Heart right ventricle (tissue), 16 donors: ENCODE measurements at places on chromosomes 5 and 9.

DNA sequence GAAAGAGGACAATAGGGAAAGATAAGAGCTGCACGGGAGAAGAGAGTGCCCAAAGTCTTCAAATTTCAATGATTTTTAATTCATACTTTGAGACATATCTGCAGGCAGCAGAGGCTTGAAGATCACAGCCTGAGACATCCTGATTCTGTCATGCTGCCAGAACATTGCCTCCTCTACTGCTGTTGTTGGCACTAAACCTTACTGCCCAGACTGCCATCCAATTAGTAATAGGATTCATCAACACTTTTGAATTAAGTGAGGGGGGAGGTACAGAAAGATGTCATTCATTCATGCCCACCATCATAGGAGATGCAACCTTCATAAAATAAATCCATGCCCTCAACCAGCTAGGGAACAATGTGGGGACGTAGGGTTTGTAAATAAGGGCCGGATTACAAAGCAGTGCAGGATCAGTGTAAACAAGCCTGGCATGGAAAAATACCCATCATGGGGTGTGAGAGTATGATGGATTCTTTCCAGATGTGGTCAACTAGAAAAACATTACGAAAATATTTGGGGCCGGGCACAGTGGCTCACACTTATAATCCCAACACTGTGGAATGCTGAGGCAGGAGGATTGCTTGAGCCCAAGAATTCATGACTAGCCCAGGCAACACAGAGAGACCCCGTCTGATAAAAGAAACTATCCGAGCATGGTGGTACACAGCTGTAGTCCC, 122.1 kb upstream of the DAPK1 start:
- DNase-seq, result no peak

GRCh38 chr9:114375386-114376175, 12.2 kb downstream of the AKNA start:
- DNase-seq, result no peak

- no peak for DNase-seq
These were observed 217.9 kb downstream of the SPOCK1 start for GRCh38 chr5:137281201-137281600.

DNA sequence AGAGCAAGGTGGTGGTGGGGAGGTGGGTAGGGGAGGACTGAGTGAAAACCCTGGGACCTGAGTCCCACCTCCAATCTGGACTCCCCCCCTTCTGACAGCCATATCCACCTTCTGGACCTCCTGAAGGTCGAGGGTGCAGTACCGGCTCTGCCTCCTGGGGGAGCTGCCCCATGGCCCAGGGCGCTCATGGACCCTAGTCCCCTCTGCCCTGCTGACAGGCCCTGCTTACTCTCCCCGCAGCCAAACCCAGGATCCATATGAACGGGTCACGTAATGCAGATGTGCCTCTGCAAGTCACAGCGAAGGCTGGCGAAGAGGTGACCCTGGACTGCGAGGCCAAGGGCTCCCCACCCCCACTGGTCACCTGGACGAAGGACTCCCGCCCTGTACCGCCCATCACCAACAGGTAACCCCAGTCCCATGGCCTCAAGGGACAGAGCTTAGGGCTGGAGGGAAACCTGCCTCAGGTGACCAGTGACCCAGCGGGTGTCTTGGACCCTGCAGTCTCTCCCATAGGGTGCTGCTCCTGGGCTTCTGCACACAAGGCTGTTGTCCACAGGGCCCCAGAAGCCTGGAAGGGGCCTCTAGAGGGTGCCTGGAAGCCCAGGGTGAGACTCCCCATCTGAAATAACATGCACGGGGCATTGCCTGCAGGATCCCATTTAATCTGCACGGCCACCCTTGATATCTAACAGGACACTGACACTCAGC, 61.7 kb downstream of the HMCN2 start:
- DNase-seq, result no peak

DNA sequence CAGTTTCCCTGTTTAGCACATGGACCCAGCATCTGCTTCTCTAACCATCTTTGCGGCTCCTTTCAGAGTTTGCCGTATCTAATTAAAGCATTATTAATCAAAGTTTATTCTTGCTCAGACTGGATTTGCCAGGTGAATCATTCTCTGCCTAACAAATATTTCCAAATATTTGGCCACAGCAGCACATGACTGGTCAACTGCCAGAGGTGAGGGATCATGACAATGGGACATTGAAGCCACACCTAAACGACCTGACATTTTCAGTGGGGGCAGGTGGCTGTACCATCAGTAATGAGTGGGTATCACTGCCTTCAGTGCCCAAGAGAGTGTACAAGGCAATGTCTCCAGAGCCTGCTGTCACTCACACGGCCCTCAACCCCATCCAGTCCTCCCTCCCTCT, 80.4 kb downstream of the DIRAS2 start:
- no peak for DNase-seq

GRCh38 chr5:174837919-174838902, 113.8 kb downstream of the MSX2 start:
- DNase-seq, result no peak

GRCh38 chr5:71564895-71565294, 22.2 kb upstream of the MCCC2 start:
- DNase-seq, result no peak

- no peak for DNase-seq
These were observed 347.4 kb downstream of the SH3GL2 start for GRCh38 chr9:17926246-17926645.

GRCh38 chr5:34522599-34523386, 133.3 kb upstream of the RAI14 start:
- DNase-seq, result peak; percentile 79

GRCh38 chr5:34684281-34684979, 28.3 kb downstream of the RAI14 start:
- DNase-seq, result no peak

GRCh38 chr5:122473138-122473843, 161.3 kb downstream of the SNCAIP start:
- no peak for DNase-seq

- DNase-seq, result no peak
These were observed 15.7 kb upstream of the CEP120 start for GRCh38 chr5:123438902-123439301.

DNA sequence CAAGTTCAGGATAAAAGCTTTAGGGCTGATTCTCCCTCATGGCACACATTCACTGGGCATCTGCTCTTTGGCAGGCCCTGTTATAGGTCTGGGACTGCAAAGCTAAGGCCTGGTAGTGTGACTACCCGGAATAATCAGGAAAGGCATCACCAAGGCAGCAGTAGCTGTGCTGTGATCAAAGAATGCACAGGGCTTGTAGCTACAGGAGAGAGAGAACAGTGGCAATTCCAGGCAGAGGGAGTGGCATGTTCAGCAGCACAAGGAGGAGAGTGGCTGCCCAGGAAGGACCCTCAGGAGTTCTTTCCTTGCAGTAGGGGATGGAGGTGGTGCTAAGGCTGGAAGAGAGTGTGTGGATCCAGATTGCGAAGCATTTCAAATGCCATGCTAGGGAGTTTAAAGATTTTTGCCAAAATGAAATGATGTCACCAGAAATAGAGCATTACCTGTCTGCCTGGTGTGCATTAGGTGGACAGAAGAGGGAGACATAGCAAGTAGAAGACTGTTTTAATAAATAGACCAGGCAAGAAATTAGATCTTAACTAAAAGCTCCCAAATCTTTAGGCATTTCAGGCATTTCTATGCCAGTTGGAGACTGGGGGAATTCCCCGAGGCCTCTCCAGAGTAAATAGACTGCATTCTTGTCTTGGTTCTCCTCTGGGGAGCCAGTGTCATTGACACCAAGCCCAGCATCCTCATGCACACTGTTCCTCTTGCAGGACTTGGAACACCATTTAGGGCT, 69.1 kb downstream of the GPR21 start:
- DNase-seq, result no peak

DNA sequence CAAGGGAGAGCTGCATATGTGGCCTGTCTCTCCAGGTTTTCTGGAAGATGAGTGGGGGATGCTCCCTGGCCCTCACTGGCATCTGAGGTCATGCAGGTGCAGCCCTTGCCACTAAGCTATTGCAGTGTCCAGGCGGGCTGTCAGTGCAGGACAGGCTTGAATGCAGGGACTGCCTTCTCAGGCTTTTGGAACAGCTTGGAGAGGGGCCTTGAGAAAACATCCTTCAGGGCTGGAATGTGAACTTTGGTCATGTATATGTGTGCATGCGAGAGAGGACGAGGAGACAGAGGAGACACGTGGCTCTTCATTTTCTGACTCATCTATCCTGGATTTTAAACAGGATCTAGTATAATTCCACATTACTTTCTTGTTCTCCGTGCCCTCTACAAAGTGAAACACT, 90.3 kb downstream of the MACROH2A1 start:
- no peak for DNase-seq

- DNase-seq, result no peak
These were observed 11.6 kb downstream of the FANCC start for GRCh38 chr9:95305770-95306492.

GRCh38 chr9:128231638-128232527, 28.7 kb downstream of the DNM1 start:
- no peak for DNase-seq

- DNase-seq, result no peak
These were observed 88.5 kb downstream of the SUSD1 start for GRCh38 chr9:112086627-112087026.

- DNase-seq, result no peak
These were observed 459.9 kb upstream of the ZNF462 start for GRCh38 chr9:106403081-106403480.

GRCh38 chr5:170603578-170604565, 100.1 kb downstream of the KCNIP1 start:
- peak; percentile 53 for DNase-seq

GRCh38 chr5:4027088-4027734, 431.6 kb downstream of the IRX1 start:
- no peak for DNase-seq

- no peak for DNase-seq
These were observed 2.5 kb downstream of the LPAR1 start for GRCh38 chr9:111035543-111036428.

DNA sequence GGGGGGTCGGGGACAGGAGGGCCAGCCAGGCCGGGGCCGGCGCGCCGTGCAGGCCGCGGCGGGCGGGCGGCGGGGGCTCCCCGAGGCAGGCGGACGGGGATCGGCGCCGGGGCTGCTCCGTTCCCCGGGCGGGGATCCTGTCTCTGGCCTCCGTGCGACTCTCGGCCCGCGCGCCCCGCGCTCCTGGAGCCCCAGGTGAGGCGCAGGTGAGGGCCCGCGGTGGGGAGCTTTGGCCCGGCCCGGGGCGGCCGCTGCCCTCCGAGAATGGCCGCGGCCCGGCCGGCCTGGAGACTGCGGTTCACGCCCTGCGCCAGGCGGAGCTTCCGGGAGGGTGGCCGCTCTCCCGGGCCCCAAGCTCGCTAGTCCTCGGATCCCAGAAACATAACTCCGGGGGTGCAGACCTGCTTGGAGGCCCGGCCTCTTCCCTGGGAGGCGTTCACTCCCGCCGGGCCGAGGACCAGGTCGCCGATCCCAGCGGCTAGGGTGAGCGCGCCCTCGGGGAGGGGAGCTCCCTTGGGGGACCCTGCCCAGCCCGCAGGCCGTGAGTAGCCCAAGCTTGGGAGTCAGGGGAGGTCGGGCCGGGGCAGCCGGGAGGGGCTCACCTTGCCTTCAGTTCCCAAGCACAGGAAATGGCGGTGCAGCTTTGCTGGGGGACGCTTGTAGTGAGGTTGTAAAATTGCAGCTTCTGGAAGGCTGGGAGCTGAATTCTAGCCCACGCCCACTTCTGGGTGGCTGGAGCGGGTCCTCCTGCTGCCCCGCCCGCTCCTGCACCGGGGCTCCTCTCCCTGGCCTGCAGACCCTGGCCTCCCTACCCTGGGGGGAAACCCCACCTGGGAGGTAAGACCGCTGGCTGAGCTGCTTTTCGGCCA, 723 bp downstream of the PPP1R26 start:
- DNase-seq, result no peak
